ENCODE measurements at places on chromosomes 7 and 10.
A peak's percentile ranks its signal among the peaks of the same experiment; 100 is the strongest.

GRCh38 chr7:125462615-125463014 is 533.0 kb upstream of the POT1 start:
- DNase-seq, result no peak

GRCh38 chr10:29636178-29636577 is 1.4 kb upstream of the SVIL start:
- no peak for DNase-seq

DNA sequence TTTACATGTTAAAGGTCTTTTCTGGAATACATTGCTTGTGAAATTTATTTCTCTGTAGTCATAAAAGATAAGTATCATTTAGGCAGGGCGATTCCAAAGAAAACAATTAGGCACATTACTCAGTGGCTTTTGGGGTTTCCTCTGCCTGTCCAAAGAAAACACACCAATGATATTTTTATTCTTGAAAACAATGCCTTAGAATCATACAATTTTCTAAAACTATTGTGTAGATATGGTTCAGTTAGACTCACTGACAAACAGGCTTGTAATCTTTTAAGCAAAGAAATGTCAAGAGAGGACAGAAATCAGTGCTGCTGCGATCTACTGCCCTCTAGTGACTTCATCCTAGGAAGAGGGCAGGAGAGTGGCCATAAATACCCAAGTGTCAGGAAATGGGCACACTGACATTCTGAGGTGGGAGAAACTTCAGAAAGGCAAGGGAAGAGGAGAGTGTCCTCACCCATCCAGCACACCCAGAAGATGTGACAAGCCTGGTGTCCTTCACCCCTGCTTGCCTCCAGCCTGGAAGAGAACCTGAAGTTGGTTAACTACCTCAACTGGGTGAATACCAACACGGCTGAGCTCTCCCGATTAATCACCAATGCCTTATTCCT is 120.5 kb downstream of the GALNT11 start:
- DNase-seq, result peak; percentile 22

DNA sequence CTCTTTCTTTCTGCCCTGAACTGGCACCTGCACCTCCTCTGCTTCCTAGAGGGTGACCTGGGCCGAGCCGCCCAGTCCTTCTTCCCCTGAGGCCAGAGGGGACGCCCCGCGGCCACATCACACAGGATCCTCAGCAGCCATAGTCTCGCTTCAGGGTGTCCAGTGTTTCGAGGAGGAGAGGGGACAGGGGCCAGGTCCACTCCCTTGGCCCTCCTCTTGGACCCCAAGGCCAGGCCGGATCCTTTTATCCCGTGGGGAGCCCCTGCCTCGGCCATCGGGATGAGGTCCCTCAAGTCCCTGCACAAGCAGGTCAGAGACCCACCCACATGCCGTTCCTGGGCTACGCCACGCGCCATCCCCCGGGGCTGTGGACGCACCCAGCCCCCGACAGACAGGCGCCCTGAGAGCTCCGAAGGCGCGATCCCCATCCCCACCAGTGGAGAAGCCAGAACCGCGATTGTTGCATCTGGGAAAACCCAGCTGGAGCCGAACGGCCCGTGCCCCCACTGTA is 3.6 kb downstream of the BHLHA15 start:
- no peak for DNase-seq

GRCh38 chr10:110861930-110862649 is 9.6 kb upstream of the PDCD4 start:
- no peak for DNase-seq

DNA sequence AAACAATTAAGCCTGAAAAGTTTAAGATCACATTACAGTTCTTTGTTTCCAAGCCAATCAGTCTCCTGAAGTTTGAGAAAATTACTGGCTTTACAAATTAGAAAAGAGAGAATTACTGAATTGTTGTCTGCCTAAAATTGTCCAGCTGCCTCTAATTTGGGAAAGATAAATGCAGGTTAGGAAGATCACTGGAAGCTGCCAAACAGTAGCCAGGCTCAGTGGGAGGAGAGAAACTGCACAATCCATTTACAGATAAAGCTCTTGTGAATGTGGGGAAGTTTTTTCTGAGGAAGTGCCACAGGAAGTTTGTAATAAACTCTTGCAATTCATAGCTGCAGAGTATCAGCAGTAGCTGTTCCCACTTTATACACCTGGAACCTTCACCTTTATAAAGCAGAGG is 100.7 kb downstream of the IQUB start:
- no peak for DNase-seq

DNA sequence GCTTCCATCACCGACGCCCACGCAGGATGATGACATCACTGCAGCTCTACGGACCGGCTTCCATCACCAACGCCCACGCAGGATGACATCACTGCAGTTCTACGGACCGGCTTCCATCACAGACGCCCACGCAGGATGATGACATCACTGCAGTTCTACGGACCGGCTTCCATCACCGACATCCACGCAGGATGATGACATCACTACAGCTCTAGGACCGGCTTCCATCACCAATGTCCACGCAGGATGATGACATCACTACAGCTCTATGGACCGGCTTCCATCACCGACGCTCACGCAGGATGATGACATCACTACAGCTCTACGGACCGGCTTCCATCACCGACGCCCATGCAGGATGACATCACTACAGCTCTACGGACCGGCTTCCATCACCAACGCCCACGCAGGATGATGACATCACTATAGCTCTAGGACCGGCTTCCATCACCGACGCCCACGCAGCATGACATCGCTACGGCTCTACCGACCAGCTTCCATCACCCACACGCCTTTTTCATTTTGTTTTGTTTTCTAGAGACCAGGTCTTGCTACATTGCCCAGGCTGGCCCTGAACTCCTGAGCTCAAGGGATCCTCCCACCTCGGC is 29.5 kb downstream of the GPER1 start:
- no peak for DNase-seq

- no peak for DNase-seq
These were observed 7.0 kb downstream of the NFKB2 start for GRCh38 chr10:102402512-102402896.

DNA sequence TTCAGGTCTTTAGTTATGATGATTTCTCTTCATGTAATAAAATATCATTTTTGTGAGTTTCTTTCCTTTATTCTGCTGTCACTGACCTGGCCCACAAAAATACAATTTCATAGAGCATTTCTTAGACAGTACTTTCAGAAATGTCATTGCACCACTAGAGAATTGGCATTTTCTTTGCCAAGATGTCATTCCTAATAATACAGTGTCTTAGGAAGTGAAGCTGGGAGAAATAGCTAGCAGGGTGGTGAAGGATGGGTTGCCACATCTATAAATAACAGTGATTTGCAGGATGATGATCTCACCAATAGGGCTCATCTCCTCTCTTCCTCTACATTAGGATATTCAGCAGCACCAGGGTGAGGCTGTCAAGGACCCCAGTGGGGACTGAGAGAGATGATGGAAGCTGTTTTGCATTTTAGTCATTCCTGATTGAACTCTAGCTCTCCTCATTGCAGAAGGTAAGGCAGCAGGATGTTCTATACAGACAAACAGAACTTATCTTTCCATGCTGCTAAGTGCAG is 452.1 kb downstream of the NXPH1 start:
- DNase-seq, result no peak

- no peak for DNase-seq
These were observed 85.6 kb downstream of the ZEB1 start for GRCh38 chr10:31404640-31405039.

GRCh38 chr7:104790440-104790839 is 223.6 kb upstream of the KMT2E start:
- no peak for DNase-seq

- DNase-seq, result no peak
These were observed 13.3 kb downstream of the ST7 start for GRCh38 chr7:116966601-116967000.

DNA sequence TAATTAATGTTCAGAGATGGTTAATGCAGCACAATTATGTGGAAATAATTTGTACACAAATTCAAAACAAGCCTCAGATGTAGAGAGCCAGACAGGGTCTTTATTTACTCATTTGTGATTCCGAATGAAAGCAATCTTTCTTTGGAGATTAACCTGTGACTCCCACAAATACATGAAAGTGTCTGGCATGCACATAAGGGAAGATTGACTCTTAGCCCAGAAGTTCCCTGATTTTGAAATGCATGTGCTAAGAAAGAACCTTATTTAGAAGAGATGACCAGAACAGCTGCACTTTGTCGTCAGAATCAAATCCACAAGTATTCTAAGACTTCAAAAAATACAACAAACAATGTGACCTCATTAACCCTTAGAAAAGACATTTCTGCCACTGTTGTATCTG is 45.1 kb downstream of the RNLS start:
- DNase-seq, result peak; percentile 67

- no peak for DNase-seq
These were observed 49.4 kb downstream of the GTF2IRD1 start for GRCh38 chr7:74503061-74503460.

All from GM04503 (cell line).